Memory B cell (primary cell): ENCODE measurements at places on chromosomes 16 and 17.

DNA sequence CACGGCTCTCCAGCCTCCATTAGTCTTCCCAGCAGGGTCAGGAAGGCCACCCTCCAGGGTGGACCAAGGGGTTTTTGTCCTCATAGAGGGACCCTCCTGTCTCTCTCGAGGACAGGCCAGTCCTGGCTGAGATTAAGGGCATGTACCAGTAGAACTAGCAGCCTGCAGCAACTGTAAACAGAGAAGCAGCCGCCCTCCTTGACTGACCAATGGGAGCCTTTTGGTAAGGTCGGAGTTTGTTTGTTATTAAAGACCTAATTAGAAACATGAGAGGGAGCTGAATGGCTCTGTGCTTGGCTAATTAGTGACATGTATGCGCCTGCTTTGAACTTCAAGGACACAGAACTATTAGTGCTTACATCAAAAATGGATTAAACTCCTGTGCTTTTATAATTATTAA lies 80.0 kb downstream of the CCDC182 start:
- DNase-seq, result no peak

DNA sequence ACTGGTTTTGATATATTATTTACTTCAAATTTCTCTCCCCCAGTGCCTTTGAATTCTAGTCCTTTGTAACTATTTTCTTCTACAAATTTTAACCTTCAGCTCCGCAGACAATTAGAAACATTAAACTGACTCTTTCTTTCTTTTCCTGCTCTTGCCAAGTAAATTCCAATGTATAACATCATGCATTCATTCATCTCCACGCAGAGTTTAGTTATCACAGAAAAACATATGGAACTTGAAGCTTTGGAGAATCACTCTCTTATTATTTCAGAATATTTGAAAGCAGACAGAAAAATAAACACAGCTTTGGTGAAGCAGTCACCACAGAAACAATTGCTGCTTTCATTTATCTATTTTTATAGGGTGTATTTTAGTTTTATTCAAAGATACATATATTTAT lies 778.7 kb upstream of the CDH8 start:
- DNase-seq, result no peak

GRCh38 chr16:66277311-66278070 lies 89.0 kb upstream of the CDH5 start:
- DNase-seq, result no peak

- no peak for DNase-seq
Measured at GRCh38 chr17:10072556-10073425, 125.6 kb downstream of the GAS7 start.

- DNase-seq, result no peak
Measured at GRCh38 chr17:2954898-2955445, 108.4 kb downstream of the OR1D5 start.

- DNase-seq, result no peak
Measured at GRCh38 chr16:12878973-12879372, 22.4 kb upstream of the SHISA9 start.
